Upper lobe of right lung (tissue), 1 donor: ENCODE measurements at places on chromosomes 2 and 18. TPM values are rescaled to one million over a fixed set of nuclear protein-coding genes. Genes with fewer than 3 reads are reported as not detected.

Gene XIRP2
- total RNA-seq = 0.14 TPM

Gene M1AP
- 1.4 TPM for total RNA-seq

Gene BUB1
- 2.4 TPM for total RNA-seq

Gene PDE1A
- total RNA-seq = 6.3 TPM

Gene IL36B
- total RNA-seq = not detected

Gene AP1S3
- 16.8 TPM for total RNA-seq

Gene DLGAP1
- 5.4 TPM for total RNA-seq

Gene HAAO
- 6.4 TPM for total RNA-seq

Gene STEAP3
- total RNA-seq = 14.1 TPM

Gene ZC3H6
- 16.6 TPM for total RNA-seq

Gene GPR35
- total RNA-seq = 3.4 TPM

Gene CIB4
- not detected for total RNA-seq

Gene CNDP1
- not detected for total RNA-seq

Gene FAM228A
- 0.64 TPM for total RNA-seq

Gene GPR55
- 1.2 TPM for total RNA-seq

Gene ESPNL
- total RNA-seq = 0.35 TPM

Gene ASAP2
- total RNA-seq = 30.9 TPM

Gene PTH2R
- not detected for total RNA-seq

Gene DQX1
- total RNA-seq = not detected

Gene WIPF1
- 71.5 TPM for total RNA-seq
